ENCODE measurements at places on chromosomes 5 and 9.

- DNase-seq, result no peak
These were observed 90.9 kb upstream of the MTAP start for GRCh38 chr9:21711504-21711903.

- DNase-seq, result no peak
These were observed 25.7 kb upstream of the UGCG start for GRCh38 chr9:111870774-111871498.

GRCh38 chr5:11302663-11303062 is 541.6 kb upstream of the DAP start:
- no peak for DNase-seq

- peak; percentile 36 for DNase-seq
These were observed 1.2 kb upstream of the NSD1 start for GRCh38 chr5:177132136-177133095.

GRCh38 chr5:79984363-79984762 is 6.7 kb downstream of the MTX3 start:
- no peak for DNase-seq

DNA sequence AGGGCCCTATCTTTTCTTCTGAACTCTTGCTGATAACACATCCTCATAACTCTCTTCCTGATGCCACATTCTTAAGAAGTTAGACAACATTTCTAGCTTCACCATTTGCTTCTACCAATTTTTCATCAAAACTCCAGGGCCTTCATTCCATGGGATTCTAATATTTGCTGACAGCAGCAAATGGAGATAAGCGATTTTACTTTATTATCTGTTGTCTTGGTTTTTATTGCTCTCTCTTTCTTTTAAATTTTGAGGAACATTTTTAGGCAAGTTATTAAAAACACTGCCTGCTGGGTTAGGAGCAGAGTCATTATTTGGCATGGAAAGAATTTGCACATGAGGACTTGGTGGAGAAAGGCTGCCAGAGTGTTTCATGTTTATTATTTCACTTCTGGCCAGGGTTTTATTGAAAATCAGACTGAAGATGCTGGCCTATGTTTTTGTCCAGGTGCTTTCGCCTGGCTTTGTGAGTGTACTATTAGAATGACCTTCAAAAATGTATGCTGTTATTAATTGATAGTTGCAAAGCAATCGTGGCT is 27.7 kb downstream of the NSG2 start:
- no peak for DNase-seq

- no peak for DNase-seq
These were observed 236.5 kb downstream of the DRD1 start for GRCh38 chr5:175207321-175208040.

- no peak for DNase-seq
These were observed 18.6 kb downstream of the SERINC5 start for GRCh38 chr5:80237243-80237642.

GRCh38 chr5:38853753-38854470 is 8.1 kb downstream of the OSMR start:
- no peak for DNase-seq

DNA sequence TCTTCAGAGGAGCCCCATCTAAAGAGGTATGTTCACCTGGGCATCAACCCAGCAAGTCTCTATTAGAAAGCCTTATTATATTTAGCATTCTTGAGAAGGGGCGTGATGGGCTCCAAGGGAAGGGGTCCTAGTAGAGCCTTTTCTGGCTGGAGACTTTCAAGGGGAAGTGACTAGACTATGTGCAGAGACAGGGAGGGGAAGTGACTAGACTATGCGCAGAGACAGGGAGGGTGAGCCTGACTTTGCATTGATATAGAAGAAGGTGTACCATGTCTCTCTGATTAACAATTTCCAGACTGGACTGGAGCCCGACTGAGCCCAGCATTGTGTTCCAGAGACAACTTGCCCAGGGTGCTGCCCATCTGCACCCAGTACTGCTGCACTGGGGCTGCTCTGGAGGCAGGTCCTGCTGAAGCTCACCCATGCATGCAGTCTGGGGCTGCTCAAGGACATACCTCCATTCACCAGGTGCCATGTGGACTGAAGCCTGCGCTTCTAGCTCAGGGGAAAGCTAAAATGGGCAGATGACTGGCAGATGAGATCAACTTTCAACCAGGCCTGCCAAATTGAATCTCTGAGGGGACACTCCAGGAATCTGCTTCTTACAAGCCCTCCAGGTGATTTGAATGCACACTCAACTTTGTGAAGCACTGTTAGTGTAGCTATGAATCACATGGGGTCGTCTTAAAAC is 83.0 kb upstream of the GNA14 start:
- DNase-seq, result no peak

DNA sequence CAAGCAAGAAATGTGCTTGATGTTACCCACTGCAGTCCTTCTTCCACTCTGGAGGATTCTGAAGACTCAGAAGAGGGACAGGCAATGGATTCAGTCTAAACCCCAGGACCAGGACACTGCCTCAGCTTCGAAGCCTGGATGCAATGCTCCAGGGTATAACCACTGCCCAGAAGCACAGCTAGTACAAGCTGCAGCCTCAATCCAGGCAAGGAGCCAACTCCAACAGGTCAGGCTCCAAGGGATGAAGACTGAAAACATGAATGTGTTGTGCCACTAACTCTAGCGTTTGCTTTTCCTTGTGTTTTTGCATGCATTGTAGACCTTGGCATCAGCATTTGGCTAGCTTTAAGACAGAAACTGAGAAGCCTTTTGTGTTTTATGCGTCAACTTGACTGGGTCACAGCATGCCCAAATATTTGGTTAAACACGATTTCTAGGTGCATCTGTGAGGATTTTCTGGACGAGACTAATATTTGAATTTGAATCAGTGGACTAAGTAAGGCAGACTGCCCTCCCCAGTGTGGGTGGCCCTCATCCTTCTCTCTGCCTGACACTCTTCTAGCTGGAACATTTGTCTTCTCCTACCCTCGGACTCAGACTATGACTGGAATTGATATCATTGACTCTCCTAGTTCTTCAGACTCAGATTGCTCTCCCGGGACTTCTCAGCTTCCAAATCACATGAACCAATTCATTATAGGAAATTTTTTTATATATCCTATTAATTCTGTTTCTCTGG is 20.5 kb upstream of the GPX3 start:
- no peak for DNase-seq

DNA sequence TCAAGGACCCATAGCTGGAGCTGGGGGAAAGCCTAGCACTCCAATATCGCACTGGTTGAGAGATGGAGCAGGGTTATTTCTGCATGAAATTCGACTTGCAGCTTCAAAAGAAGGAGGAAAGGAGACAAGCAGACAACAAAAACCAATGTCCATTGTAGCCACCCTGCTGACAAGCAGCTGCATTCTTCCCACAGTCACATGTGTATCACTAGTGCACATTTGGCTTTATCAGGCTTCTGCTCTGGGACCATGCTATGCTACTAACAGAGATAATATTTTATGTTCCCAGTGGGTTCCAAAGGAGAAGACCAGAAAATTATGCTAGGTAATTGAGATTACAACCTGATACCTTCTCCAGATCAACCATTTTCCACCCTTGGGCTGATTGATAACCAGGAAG is 59.7 kb downstream of the MFAP3 start:
- no peak for DNase-seq

GRCh38 chr9:77826621-77827020 is 178.5 kb upstream of the GNA14 start:
- no peak for DNase-seq

- no peak for DNase-seq
These were observed 674 bp downstream of the LHFPL2 start for GRCh38 chr5:78647838-78648358.

GRCh38 chr5:129481161-129481560 is 21.1 kb downstream of the ADAMTS19 start:
- DNase-seq, result no peak

DNA sequence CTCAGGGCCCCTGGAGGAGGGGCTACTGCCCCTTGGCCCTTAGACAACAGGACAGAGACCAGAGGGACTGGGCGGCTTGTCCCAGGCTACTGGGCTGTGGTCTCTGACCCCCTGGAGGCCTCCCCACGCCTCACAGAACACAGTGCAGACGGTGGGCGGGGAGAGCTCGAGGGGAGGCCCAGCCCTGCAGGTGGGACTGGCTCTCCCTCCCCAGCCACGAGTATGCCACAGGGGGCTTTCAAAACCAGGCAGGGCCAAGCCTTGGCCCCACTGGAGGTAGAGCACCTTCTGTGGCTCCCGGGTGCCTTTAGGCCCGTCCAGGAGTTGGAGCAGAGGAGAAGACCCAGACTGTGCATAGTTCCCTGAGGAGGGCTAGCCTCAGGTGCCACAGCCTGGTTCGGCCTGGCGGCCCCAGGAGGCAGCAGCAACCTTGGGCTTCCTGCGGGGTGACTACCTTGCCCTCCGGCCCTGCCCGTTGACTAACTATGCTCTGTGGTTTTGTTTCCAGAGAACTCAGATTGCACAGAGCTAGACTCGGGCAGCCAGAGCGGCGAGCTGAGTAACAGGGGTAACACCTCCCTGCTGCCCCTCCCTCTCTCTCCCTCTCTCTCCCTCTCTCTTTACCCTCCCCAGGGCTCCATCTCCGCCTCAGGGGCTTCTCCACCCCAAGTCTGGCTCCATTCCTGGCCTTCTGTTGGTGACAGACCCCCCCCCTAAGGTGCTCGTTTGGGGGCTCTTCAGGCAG is 15.5 kb downstream of the CARD19 start:
- DNase-seq, result no peak

- DNase-seq, result no peak
These were observed 825.9 kb upstream of the GRAMD2B start for GRCh38 chr5:125597338-125597737.

GRCh38 chr5:14684757-14685156 is 20.2 kb downstream of the OTULIN start:
- no peak for DNase-seq

GRCh38 chr9:114301798-114302565 is 20.9 kb upstream of the ORM1 start:
- no peak for DNase-seq

- DNase-seq, result no peak
These were observed 72.5 kb downstream of the MACROH2A1 start for GRCh38 chr5:135326296-135327254.

- DNase-seq, result peak; percentile 61
These were observed 77.9 kb downstream of the AK8 start for GRCh38 chr9:132800038-132800648.

DNA sequence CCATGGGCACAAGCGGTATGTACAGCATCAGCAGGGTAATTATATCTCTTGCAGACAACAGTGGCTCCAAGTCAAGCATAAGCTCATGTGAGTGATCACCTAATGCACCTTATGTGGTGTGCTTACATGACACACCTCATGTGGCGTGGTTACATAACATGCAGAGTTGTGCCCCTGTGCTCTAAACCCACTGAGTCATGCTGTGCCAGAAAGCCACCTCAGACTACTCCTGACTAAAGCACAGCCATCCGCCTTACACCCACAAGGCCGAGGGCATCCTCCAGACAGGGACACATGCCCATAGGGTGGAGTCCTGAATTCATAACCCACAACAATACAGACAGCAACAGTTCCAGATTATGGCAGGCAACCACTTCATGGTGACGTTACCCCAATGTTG is 163.7 kb upstream of the SLC30A5 start:
- no peak for DNase-seq

DNA sequence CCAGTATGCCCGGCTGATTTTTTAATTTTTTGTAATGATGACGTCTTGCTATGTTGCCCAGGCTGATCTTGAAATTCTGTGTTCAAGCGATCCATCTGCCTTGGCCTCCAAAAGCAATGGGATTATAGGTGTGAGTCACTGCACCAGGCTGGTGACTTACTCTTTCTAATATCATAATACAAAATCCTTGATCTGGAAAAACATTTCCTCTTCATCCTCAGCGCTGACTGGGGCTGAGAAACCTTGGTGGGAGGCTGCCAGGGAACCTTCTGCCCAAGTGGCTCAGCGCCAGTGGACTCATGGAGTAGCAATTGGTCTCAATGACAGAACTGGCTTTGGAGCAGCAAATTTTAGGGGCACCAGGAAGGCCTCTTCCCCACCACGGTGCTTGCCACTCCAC is 17.5 kb upstream of the SEMA4D start:
- DNase-seq, result no peak

DNA sequence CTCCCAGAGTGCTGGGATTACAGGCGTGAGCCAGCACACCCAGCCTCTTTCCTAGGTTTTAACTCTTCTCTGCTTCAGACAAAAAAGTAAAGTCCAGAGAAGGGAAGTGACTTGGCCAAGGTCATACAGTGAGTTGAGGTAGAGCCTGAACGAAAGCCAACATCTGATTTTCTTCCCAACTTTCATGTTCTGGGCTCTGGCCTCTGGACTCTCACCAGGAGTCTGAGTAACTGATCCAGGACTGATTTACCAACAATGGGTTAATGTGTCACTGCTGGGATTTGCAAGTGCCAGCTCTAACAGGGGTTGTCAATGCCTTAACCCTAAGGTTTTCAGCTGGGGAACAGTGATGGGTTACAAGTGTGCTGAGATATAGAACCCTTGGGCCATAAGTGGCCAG is 32.2 kb upstream of the LARP1 start:
- DNase-seq, result no peak

- DNase-seq, result no peak
These were observed 317.6 kb upstream of the KLF4 start for GRCh38 chr9:107807183-107807582.

GRCh38 chr9:14096258-14096922 is 217.6 kb downstream of the NFIB start:
- no peak for DNase-seq

- no peak for DNase-seq
These were observed 18.3 kb upstream of the IL9 start for GRCh38 chr5:135913713-135914626.

- peak; percentile 53 for DNase-seq
These were observed 40.3 kb upstream of the TNFAIP8 start for GRCh38 chr5:119315516-119315949.

DNA sequence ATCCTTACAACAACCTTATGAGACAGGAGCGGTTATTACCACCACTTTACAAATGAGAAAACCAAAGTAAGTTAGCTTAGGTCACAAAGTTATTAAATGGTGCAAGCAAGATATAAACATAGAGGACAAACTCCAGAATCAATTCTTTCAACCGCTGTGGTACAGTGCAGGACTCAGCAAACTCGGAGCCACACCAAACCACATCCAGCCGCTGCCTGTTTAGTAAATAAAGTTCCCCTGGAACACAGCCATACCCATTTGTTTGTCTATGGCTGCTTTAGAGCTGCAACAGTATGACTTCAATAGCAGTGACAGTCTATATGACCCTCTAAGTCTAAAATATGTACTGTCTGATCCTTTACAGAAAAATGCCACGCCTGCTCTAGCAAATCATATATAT is 1567.2 kb upstream of the WWC1 start:
- DNase-seq, result no peak

GRCh38 chr9:130167927-130168326 is 4.3 kb upstream of the NCS1 start:
- DNase-seq, result no peak
